CD4-positive, alpha-beta T cell (primary cell): ENCODE measurements at places on chromosomes 12 and 14.

DNA sequence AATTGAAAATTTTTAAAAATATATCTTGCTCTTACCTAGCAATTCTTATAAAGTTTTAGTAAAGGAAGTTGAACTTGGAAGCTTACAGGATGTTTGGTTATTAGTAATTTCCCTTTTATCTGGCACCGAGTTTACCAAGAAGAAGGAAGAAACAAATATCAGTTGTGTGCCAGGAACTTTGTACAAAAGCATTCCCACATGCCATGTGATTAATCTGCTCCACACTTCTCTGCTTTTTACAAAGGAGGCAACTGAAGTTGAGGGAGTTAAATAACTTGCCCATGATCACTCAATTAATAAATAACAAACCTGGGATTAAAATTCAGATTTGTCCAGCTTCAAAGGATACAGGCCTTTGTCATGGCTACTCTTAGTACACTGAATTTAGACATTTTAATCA, 122.5 kb upstream of the BCAT1 start:
- no peak overlapping the region for H3K27ac ChIP-seq
- no peak overlapping the region for H3K4me3 ChIP-seq
- H3K4me1 ChIP-seq: no peaks in the 10 kb centered on the region
- no peaks in the 10 kb centered on the region for H3K27me3 ChIP-seq

DNA sequence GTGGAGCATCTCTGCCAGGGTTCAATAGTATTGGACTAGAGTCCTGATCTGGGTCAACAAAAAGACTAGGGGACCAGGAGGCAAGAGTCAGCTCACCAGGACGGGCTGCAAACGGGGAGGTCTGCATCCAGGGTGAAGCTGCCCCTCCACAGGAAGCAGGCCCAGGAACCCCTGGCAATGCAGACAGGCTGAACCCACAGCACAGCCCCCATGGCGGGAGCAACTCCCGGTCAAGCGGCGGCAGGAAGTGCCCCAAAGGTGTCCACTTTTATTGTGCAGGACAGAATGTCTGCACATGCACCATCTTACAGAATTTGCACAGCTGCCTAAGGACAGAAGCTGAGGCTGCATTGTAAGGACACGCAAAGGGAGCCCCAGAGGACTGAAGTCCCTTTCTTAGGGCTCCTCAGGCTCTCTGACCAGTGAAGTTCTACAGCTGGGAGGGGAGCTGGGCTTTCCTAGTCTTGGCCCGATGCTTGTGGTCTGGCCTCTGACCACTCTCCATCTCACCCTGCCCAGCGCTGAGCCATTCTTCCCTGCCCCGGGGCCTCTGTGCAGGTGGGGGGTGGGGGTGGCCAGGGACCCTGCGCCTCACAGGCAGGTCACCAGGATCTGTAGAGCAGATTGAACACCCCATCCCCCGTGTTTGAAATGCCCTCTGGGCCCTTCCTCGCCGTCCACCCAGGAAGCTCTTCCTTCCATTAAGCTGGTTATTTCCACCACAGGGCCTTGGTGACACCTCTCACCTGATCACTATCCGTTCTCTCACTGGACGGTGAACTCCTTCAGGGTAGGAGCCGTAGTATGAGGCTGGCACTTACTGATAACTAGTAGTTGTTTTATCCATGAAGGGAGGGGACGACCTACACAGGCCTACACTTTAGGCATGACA, 75.9 kb downstream of the NINJ2 start:
- no peak for DNase-seq
- no peak overlapping the region for H3K27ac ChIP-seq
- H3K4me1 ChIP-seq: no peaks in the 10 kb centered on the region
- no peaks in the 10 kb centered on the region for H3K27me3 ChIP-seq
- no peaks in the 10 kb centered on the region for H3K36me3 ChIP-seq

- H3K36me3 ChIP-seq: no peaks in the 10 kb centered on the region
- no peaks in the 10 kb centered on the region for H3K27me3 ChIP-seq
- peaks cover 6% of the 10 kb centered on the region for H3K4me1 ChIP-seq
- H3K4me3 ChIP-seq: no peak overlapping the region
- no peak overlapping the region for H3K27ac ChIP-seq
These were observed 56.6 kb upstream of the SCN8A start for GRCh38 chr12:51534216-51535074.

DNA sequence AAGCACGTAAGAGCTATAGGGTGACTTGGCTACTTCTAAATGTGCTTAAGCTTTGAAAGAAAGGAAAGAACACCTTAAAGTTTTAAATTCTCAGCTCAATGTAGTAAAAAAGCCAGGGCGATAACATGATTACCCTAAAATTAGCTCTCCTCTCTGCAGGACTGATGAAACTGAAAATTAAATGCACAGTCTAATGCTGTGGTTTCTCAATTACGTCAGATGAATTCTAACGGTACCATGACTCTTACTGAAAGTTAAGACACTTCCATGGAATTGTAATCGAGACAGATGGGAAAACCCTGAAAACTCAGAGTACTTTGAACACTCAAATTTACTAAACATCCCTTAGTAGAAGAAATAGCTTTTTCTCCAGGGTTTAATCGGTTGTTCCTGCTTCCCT, 25.9 kb upstream of the PRKD1 start:
- no peaks in the 10 kb centered on the region for H3K4me1 ChIP-seq
- H3K27me3 ChIP-seq: no peaks in the 10 kb centered on the region
- DNase-seq: no peak
- H3K36me3 ChIP-seq: no peaks in the 10 kb centered on the region

- H3K4me3 ChIP-seq: no peak overlapping the region
- H3K4me1 ChIP-seq: no peaks in the 10 kb centered on the region
- DNase-seq: no peak
- H3K36me3 ChIP-seq: no peaks in the 10 kb centered on the region
- H3K27me3 ChIP-seq: peaks cover 4% of the 10 kb centered on the region
These were observed 53.4 kb downstream of the PRMT8 start for GRCh38 chr12:3544296-3544965.

DNA sequence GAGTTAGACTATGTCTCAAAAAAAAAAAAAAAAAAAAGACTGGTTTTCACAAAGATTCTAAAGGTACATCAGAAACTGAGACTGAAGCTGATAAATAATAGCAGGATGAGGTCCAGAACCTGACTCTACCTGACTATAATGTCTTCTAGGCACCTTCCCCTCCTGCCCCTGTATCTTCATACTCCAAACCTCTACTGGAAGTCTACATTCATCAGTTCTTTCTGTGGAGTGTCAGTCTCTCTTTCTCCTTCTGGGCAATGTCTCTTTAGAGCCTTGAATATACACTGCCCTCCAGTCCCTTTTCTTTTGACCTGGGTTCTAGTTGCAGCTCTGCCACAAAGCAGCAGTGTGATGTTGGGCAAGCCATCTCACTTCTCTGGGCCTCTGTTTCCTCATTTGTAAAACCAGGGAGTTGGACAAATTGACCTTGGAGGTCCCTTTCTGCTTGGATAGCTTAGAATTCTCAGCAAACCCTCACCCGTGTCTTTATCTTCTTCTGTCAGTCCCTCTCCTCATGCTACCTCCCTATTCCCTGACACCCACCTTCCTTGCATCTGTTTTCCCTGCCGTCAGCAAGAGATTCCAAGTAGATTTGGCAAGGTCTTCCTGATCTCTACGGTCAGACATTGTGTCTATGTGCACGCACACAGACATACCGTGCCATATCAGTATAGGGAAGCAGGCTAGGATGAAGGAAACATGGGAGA, 4.3 kb downstream of the NFE2 start:
- H3K4me1 ChIP-seq: peaks cover 22% of the 10 kb centered on the region
- H3K36me3 ChIP-seq: no peaks in the 10 kb centered on the region
- peaks cover 23% of the 10 kb centered on the region for H3K27me3 ChIP-seq

DNA sequence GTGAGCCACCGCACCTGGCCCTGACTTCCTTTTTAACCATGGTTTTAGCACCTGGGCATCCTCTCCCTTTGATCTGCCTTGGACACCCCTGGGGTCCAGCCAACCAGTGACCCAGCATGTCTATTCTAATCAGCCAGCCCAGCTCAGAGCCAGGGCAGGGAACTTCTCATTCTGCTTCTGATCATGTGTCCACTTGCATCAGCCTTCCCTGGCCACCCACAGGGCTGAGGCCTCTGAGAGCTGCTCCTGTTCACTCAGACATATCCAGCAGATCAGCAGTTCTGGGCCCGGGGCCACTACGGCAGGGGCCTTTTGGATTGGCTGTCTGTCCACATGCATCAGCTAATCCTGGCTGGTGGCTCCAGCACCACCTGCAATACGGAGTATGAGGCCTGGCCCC, 117.9 kb upstream of the MAP1LC3B2 start:
- H3K36me3 ChIP-seq: no peaks in the 10 kb centered on the region
- DNase-seq: no peak
- H3K27ac ChIP-seq: no peak overlapping the region
- no peaks in the 10 kb centered on the region for H3K27me3 ChIP-seq

- H3K27ac ChIP-seq: no peak overlapping the region
- DNase-seq: no peak
- H3K36me3 ChIP-seq: peaks cover 58% of the 10 kb centered on the region
- H3K27me3 ChIP-seq: no peaks in the 10 kb centered on the region
- no peaks in the 10 kb centered on the region for H3K4me1 ChIP-seq
These were observed 232.1 kb downstream of the FOXN3 start for GRCh38 chr14:89184952-89185351.

DNA sequence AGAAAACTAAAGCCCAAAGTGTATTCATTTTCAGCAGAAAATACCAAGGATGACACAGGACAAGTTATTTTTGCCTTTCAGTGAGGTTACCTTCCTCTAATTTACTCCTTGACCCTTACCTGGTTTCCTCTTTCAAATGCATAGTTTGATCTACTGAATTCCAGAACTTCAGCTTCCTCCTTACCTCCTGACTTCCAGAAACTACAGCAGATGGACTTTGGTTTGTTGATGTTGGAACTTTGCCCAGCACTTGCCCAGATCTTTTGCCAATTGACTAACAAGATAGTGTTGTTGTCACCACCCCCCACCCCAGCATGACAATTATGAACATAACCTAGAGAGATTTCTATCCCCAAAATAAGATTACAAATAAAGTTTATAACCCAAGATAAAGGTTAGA, 63.2 kb downstream of the NAV3 start:
- H3K4me1 ChIP-seq: no peaks in the 10 kb centered on the region
- no peaks in the 10 kb centered on the region for H3K36me3 ChIP-seq
- DNase-seq: no peak
- H3K27me3 ChIP-seq: no peaks in the 10 kb centered on the region
- H3K27ac ChIP-seq: no peak overlapping the region
- H3K4me3 ChIP-seq: no peak overlapping the region

- no peak overlapping the region for H3K4me3 ChIP-seq
- H3K4me1 ChIP-seq: no peaks in the 10 kb centered on the region
- H3K27me3 ChIP-seq: no peaks in the 10 kb centered on the region
- no peaks in the 10 kb centered on the region for H3K36me3 ChIP-seq
These were observed 32.1 kb upstream of the ARID2 start for GRCh38 chr12:45697371-45697770.

DNA sequence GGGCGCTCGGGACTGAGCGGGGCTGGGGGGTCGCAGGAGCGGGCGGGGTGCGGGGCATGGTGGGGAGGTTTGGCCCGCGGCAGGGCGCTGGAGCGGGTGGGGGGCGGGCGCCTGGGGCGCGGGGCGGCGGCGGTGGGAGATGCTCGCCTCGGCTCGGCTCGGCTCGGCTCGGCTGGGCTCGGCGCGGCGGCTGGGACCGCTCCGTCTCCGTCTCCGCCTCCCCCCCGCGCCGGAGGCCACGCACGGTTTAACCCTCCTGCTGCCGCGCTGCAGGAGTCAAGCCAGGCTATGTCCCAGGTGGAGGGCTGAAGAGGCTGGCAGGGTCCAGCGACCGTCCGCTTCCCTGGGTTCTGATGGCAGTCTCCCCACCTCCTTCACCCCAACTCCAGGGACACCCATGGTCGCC, at the start of gene PIANP:
PIANP (minus strand) TSS at position 170 of the 406 bp plus-strand sequence. CDS start 2,754 bp downstream, outside the sequence.
- peaks cover 42% of the 10 kb centered on the region for H3K27me3 ChIP-seq
- no peaks in the 10 kb centered on the region for H3K36me3 ChIP-seq
- H3K27ac ChIP-seq: no peak within 1 kb of the TSS
- DNase-seq: peak; percentile 39
- peaks cover 26% of the 10 kb centered on the region for H3K4me1 ChIP-seq

DNA sequence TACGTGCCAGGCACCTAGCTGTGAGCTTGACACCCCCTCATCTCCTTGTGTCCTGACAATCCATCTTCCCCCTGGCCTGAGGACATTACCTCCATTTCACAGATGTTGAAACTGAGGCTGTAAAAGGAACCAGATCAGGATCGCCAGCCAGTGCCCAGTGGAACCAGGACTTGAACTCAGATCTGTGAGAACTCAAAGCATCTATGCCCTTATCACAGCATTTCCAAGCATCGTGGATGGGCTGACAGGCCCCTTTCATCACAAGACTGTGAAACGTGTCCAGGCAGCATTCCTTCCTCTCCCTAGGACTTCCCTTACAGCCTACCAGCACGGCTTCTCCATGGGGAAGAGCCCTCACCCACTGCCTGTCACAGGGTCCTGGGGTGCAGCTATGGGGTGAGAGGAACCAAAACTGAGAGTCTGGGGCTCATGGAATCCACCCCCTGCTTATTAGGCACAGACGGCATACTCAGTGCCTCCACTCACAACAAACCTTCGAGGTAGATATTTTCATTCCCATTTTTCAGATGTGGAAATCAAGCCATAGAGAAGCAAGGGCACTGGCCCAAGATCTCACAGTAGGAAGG, 26.9 kb downstream of the CMKLR1 start:
- no peak overlapping the region for H3K4me3 ChIP-seq
- no peaks in the 10 kb centered on the region for H3K27me3 ChIP-seq
- DNase-seq: no peak
- peaks cover 26% of the 10 kb centered on the region for H3K4me1 ChIP-seq
- H3K36me3 ChIP-seq: no peaks in the 10 kb centered on the region
- H3K27ac ChIP-seq: no peak overlapping the region

- H3K4me1 ChIP-seq: no peaks in the 10 kb centered on the region
- H3K27ac ChIP-seq: no peak overlapping the region
- DNase-seq: no peak
These were observed 136.3 kb upstream of the PRICKLE1 start for GRCh38 chr12:42725809-42726208.

- no peaks in the 10 kb centered on the region for H3K27me3 ChIP-seq
- peaks cover 18% of the 10 kb centered on the region for H3K36me3 ChIP-seq
- no peak for DNase-seq
- H3K4me1 ChIP-seq: peaks cover 70% of the 10 kb centered on the region
These were observed 2.7 kb downstream of the ACTN1 start for GRCh38 chr14:68976160-68977067.

DNA sequence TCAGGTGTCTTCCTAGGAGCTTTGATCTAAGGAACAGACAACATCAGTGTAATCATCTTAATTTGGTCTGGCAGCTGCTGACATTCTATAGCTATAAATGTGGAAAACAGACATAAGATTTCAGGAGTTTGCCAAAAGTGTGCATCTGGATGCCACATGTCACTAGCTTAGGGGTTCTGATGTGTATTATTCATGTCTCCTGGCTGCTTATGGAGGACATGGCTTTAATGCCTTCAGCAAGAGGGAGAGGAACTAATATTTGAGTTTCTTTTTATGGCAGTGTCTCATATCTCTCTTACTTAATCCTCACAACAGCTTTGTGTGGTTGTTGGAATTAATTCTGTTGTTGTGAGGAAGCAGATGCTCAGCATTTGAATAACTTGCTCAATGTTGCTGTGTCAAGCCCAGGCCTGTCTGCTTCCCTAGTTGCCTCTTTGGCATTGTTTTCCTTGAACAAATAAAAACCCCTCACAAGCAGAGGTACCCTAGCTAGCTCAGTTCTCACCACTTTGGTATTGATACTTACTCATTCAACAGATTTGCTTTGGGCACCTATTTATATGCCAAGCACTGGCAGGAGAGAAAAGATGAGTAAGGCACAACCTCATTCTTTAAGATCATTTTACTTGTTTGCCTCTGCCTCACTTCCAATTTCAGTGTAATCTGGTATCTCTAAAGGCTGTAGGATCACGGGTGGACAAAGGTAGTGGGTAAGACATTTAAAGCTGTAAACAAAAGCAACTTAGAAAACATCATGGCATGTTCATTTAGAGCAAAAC, 39.8 kb upstream of the EID3 start:
- no peaks in the 10 kb centered on the region for H3K36me3 ChIP-seq
- no peak overlapping the region for H3K4me3 ChIP-seq
- H3K4me1 ChIP-seq: no peaks in the 10 kb centered on the region
- H3K27me3 ChIP-seq: peaks cover 3% of the 10 kb centered on the region
- DNase-seq: no peak
